ENCODE measurements at places on chromosomes 5 and 9.

DNA sequence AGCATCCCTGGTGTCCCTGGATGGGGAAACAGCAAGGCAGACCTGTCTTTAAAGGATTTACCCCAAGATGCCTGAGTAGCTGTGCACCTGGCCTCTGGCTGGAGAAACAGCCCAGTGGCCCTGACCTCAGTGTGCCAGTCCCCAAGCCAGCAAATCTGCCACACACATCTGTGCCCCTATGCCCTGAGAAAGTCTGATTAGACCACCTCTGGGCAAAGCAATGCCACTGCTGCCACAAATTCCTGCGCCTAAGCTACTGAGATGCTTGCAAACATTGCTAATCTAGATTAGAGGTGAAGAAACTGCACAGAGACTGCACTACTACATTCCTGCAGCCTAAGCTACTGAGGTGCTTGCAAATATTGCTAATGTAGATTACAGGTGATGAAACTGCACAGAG, 269.6 kb downstream of the CEMIP2 start:
- no peak for DNase-seq

DNA sequence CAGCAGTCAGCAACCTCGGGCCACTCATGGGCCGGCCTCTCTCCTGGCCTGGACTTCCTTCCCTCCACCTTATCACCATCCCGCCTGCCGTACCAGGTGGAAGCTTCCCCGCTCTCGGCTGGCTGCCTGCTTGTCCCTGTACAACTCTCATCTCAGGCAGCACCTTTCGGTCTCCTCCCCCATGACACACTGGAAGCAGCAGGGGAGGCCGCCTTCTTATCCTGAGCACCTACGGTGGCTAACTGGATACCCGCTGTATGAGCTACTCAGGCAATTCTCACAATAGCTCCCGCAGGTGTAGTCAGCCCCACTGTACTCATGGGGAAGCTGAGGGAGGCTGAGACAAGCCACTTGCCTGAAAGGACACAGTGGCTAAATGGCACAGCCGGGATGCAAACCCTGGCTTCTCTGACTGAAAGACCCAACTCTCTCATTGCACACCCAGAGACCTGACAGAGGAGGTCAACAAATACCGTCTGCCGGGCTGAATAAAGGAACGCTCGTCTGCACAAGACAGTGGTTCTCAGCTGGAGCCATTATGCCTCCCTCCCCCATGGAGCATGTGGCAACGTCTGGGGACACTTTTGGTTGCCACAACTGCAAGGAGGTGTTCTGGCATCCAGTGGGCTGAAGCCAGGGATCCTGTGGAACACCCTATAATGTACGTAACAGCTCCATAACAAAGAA, 9.6 kb downstream of the STK10 start:
- no peak for DNase-seq

DNA sequence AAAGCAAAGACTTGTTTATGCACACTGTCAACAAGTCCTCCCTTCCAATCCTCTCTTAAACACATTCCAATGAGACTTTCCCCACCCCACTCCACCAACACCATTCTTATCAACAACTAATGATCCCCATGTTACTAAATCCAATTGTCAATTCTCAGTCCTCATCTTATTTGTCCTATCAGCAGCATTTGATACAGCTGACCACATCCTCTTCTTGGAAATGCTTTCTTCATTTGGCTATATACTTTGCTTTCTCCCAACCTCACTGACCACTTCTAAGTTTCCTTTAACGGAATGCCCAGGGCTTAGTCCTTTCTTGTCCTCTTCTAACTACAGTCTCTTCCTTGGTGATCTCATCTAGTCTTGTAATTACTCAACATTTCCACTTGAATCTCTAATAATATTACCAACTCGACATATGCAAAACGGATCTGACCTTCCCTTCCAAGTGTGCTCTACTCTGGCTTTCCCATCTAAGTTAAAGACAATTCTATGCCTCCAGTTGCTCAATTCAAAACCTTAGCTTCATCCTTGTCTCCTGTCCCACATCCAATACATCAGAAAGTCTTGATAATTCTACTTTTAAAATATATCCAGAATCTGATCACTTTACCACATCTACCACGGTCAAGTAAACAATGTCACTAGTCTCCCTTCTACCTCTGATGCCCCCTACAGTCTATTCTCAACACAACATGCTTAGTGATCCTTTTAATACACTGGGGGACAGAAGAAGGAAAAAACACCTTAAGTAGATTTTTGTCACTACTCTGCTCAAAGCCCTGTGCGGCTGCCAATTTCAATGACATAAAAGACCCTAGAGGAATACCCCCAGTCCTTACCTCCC, 25.5 kb downstream of the AGTPBP1 start:
- no peak for DNase-seq

DNA sequence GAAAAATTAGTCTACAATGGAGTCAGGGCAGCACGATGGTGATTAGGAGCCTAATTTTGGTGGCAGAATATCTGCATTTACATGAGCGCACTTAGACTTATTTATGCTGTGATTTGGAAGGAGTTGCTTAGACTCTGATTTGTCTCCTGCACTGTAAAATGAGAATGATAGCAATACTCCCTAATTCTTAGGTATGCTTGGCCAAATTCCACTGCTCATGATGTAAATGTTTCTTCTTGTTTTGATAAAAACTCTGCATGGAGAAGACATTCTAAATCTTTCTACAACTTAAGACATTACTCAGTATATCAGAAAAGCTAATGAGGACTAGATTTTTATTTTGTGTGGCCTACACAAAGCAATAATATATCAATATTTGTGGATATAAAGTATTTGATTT, 205.4 kb downstream of the CDH18 start:
- DNase-seq, result no peak

- DNase-seq, result no peak
These were observed 323.6 kb upstream of the PRR16 start for GRCh38 chr5:120140501-120140900.

DNA sequence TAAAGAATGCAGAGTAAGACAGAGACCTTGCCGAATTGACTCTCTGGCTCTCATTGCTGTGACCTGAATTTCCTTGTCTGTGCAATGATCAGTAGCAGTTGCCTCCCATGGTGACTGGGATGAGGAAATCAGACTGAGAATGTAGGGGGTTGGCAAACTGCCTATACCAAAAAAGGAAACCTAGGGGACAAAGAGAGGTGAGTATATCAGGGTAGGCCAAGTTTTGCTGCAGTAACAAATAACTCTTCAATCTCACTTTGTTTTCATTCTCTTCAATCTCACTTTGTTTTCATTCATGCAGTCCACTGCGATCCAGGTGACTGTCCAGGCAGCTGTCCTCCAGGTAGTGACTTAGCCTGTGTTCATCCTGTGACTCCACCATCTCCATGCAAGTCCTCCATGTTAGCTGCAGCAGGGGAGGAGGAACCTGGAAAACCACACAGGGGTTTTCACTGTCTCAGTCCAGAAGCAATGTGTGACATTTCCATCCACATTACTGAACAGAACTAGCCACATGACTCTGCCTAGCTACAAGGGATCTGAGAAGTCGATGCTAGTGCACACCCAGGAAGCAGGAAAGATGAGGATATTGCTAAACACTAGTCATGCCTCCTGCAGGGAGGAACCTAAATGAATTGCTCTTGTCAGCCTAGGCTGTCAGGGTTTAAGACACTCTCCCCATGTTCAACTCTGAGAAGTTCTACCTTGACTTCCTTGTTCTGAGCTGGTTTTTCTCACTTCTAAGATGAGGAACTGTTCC, 26.0 kb downstream of the TMEM174 start:
- DNase-seq, result no peak

DNA sequence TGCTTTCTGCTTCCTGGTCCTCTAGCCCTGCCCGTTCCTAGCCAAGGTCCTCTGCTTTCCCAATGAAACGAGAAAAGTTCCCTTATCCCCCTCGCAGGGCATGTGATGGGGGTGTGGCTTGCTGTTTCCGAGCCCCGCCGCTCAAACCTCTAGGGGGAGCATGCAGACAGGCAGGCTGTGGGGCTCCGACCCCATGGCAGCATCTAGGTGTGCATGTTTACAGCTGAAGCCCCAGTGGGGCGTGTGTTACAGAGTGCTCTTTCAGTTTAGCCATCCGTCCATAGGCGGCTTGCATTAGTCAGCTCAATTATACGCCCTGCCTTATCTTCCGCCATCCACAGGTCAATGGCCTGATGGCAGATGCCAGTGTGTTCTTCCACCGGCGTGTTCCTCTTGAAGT, 48.3 kb upstream of the SPATA31E1 start:
- DNase-seq, result no peak

DNA sequence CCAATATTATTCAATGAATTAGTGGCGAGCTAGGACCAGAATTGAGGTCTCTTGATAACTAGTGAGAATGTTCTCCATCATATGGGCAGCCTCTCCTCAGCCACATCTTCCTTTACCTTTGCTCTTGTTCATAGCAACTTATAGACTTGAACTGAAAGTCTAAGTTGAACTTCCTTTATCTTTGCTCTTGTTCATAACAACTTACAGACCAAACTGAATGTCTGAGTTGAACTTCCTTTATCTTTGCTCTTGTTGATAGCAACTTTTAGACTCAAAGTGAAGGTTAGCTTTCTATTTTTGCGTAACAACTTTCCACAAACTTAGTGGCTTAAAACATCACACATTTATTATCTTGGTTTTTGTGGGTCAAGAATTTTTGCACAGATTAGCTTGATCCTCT, 146.4 kb upstream of the C9orf72 start:
- no peak for DNase-seq

- no peak for DNase-seq
These were observed 1248.2 kb upstream of the CDH9 start for GRCh38 chr5:28286566-28286965.

GRCh38 chr5:109660301-109660700, 29.4 kb upstream of the MAN2A1 start:
- DNase-seq, result no peak

DNA sequence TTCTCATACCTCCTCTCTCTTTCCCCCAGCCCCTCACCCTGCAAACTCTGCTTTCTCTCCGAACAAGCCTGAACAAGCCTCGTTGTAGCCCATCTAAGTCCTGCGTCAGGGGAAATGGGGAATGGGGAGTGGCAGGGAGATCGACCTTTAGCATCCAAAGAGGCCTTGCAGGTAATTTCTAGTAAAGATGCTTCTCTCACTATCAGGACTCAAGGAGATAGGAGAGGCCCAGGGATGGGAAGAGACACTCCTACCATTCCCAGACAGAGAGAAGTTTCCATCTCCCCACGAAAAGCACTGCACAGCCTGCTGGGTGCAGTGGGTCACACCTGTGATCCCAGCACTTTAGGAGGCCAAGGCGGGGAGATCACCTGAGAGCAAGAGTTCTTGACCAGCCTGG, 44.4 kb upstream of the CTNNA1 start:
- DNase-seq, result no peak

- peak; percentile 16 for DNase-seq
These were observed 55.3 kb downstream of the ZNF366 start for GRCh38 chr5:72451741-72452505.

DNA sequence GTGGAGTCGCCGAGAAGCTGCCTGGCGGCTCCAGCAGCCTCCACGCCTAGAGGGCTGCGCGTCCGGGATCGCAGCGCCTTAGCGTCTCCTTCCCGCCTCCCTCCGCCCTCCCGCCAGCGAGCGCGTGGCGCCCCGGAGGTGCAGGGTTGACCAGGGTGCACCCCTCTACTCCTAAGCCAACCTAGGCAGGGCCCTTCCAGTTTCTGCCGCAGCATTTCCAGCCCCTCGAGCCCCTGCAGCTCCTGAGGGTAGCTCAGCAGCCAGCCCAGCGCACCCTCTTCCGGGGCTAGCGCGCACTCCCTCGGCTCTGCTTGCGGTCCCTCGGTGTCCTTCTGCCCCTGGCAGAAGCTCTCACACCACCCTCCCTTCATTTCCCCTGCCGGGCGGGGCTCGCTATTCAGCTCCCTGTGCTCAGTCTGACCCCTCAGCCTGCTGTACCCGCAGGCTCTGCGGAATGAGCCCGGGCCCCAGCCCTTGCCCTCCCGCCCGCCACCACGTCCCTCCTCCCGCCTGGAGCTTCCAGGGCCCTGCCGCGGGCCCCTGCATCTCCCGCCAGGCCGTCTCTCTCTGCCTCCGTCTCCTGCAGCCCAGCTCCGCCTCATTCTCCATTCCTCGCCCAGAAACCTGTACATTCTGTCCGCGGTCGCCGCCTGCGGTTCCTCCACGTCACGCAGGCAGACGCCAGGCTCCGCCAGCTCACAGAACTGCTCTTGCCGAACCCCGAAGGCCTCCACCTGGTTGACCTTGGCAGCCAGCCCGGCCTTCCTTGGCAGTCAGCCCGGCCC, 61.8 kb downstream of the SPATA31C2 start:
- peak; percentile 61 for DNase-seq

- DNase-seq, result no peak
These were observed 53.7 kb downstream of the CERT1 start for GRCh38 chr5:75457691-75458090.

- no peak for DNase-seq
These were observed 16.0 kb downstream of the TLE1 start for GRCh38 chr9:81673310-81673709.

GRCh38 chr5:54363669-54364068, 53.3 kb upstream of the ARL15 start:
- DNase-seq, result no peak

GRCh38 chr5:122350496-122350895, 38.5 kb downstream of the SNCAIP start:
- DNase-seq, result no peak

GRCh38 chr9:35795695-35796094, 4.3 kb downstream of the NPR2 start:
- DNase-seq, result no peak

DNA sequence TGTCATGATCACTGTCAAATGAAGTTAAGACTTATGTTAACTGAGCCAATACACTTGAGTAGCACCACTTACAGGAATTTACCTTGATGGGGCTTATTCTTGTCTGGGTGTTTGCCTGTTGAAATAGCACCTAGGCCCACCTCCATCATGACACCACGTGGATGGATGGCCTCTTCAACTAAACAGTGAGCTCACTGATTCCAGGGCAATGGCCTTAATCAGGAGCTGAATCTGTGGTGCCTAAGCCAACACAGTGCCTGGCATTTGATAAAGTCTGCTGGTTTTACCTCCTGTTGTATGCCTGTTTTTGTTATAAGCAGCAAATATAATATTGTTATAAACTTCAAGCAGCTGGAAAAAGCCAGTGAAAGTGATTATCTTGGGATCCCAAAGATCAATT, 190.5 kb downstream of the LURAP1L start:
- DNase-seq, result no peak

- DNase-seq, result no peak
These were observed 1578.0 kb downstream of the MAT2B start for GRCh38 chr5:165083394-165083793.

Data from neural crest cell (in vitro differentiated cells).